ENCODE measurements at places on chromosomes 7 and 10. TPM values are rescaled to one million over a fixed set of nuclear protein-coding genes. Genes with fewer than 3 reads are reported as not detected.

Gene ANKRD61
- not detected for total RNA-seq

Gene IFIT1
- 5.5 TPM for total RNA-seq

Gene ZMIZ1
- total RNA-seq: 19.2 TPM

Gene CABCOCO1
- 0.37 TPM for total RNA-seq

All from subcutaneous preadipocyte (primary cell).